ENCODE measurements at places on chromosomes 11 and 22.

- DNase-seq = no peak
Measured at GRCh38 chr22:35754761-35755160, 37.1 kb downstream of the APOL5 start.

- no peak for DNase-seq
Measured at GRCh38 chr11:46912526-46913150, 5.7 kb downstream of the LRP4 start.

DNA sequence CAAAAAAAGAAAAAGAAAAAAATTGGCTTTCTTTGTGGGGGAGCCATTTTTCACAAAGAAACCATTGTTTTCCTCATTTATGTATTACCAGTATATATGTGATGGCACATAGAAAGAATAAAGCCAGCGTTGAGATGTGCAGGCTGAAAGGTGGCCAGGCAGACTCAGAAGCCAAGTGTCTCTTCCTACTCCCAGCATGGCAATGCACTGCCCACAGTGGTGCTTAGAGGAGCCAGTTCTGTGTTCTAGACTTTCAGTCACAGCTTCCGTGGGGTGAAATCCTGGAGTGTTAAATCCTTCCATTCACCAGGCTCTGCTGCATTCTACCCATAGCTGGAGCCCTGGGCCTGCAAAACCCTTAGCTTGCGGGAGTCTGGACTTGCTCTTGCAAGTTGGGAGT, 18.9 kb downstream of the SNAP29 start:
- DNase-seq = no peak

GRCh38 chr11:61404641-61405040, 12.3 kb downstream of the TMEM216 start:
- no peak for DNase-seq

GRCh38 chr11:45209891-45210699, 63.7 kb downstream of the PRDM11 start:
- DNase-seq = no peak

- no peak for DNase-seq
Measured at GRCh38 chr22:32389685-32390084, 22.4 kb downstream of the RTCB start.

GRCh38 chr11:22930816-22931594, 70.7 kb upstream of the CCDC179 start:
- no peak for DNase-seq

- no peak for DNase-seq
Measured at GRCh38 chr11:72421351-72421750, 13.0 kb downstream of the CLPB start.

DNA sequence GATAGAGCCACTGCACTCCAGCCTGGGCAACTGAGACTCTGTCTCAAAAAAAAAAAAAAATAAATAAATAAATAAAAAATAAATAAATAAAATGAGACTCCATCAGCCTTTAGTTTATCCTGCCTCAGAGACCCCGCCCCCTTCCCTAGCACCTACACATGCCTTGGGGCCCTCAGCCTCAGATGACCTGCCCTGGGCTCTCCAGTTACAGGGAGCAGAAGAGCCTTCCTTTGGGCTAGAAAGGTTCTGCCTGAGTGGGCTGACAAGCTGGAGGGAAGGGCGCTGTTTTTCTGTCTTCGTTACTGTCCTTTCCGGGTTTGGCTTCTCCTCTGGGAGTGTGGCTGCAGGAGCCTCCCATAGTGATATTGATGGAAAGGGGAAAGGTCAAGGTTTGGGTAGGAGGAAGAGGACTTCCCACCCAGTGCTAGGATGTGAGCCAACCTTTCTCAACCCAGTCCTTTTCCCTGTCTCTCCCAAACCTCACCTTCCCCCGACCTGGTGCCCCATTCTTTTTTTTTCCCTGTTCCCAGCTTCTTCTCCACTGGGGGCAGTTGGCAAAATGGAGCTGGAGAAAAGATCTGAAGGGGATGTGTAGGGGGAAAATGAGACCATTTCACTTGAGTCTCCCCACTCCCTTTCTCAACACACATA, 1.5 kb upstream of the SF3B2 start:
- DNase-seq = no peak

DNA sequence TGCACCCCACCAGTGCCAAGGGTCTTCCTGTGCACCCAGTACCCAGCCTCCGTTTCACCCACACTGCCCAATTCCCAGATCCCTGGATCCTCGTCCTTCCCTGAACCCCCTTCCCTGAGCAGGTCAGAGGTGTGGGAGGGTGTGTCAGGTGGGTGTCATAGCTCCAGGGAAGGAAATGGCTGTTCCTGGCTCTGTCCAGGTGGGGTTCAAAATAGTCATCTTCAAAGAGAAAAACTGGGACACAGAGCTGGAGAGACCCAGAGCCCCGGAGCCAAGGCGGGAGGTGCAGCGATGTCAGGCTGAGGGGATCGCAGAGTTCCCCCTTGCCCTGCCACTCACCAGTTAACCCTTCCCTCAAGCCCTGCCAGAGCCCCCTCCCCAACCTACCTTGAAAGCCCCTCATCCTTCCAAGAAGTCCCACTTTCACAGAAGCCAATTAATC, 698 bp downstream of the C1QTNF4 start:
- no peak for DNase-seq

- DNase-seq = no peak
Measured at GRCh38 chr11:130198964-130199363, 39.4 kb downstream of the ST14 start.

DNA sequence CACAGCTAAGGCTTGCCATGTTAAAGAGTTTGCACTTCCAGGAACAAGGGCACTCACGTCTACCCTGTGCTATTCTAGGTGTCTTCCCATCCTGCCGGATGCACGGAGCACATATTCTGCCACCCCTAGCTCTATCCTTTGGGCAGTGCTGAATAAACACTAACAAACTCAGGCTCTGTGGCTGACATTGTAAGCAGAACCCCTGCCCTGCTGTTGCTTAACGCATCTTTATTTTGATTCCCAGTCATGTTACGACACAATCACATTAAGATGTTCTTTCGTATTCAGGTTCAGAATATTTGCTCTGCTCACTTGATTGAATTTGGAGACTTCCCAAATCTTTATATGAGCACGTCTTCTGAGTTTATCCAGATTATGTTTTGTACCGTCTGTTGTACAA, 3.7 kb upstream of the HDHD5 start:
- no peak for DNase-seq

GRCh38 chr11:116420770-116421528, 351.8 kb downstream of the BUD13 start:
- DNase-seq = peak; percentile 43

DNA sequence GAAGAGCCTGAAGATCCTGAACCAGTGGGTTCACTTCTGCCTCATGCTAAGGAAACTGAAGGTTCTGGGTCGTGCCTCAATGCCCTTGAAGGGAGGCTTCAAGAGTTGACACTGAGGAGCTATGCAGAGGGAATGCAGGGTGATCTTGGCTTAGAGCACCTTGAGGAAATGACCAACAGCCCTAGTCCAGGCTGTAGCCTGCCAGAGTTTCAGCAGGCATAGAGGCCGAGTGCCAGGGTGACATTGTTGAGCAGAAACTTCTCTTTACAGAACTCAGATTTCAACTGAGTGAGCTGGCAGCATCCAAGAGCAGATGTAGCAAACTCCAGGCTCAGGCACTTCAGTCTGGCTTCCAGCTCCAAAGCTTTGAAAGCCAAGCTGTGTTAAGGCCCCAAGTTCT, 23.1 kb upstream of the CAPRIN1 start:
- no peak for DNase-seq

DNA sequence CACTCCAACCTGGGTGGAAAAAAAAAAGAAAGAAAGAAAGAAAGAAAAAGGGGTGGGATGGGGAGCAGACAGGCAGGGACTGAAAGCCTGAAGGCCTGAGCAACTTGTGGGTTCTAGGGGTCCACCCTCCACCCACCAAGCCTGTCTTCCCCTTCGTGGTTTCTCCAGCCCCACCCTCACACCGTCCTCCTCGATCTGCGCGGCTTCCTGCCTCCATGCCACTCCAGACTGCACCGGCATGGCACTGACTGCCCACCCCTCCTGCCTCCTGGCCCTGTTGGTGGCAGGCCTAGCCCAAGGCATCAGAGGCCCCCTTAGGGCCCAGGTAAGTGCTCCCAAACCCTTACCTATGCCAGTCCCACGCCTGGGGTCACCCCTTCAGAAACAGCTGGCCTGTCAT, at the start of gene CTSW:
Gene CTSW, plus strand, starts transcription at position 221 of the 400 bp plus-strand sequence. Its CDS starts 18 bp downstream, at position 239.
- no peak for DNase-seq

GRCh38 chr22:46854125-46854870, 91.8 kb downstream of the TBC1D22A start:
- no peak for DNase-seq

DNA sequence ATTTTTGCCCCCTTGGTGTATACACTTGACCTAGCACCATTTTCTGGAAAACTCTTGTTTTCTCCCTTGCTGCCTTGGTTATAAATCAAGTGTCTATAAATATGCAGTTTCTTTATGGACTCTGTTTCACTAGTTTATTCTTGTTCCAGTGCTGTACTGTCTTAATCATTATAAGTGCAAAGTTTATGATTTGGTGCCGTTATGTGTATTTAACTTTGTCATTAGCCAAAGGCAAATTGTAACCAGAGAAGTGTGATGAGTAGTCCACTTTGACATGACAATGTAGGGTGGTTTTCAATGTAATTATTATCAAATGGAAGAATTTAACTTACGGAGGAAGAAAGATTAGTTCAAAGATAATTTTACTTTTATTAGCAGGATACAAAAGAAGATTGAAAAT, 40.3 kb downstream of the SPECC1L start:
- DNase-seq = no peak

GRCh38 chr11:90558328-90558865, 335.5 kb upstream of the CHORDC1 start:
- DNase-seq = no peak

DNA sequence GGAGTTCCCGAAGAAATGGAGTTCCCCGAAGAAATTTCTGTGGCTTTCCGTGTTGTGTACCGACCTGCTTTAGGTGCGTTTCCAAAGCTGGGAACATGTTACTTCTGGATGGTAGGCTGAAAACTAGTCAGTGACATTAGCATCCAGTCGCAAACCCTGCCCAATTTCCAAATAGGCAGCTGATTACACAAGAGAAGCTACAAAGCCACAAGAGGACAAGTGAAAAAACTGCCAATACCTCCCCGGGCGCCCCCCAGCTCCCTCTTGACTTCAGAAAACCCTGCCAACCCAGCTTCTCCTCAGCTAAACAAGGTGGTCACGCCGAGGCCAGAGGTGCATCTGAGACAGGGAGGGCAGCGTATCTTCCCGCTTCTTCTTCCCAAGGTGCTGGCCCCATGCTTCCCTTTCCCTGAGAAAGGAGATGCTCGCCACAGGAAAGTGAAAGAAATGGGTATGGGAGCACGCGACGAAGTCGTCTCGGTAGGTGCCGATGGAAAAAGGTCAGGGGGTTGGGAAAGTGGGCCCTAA, 551 bp downstream of the AGBL2 start:
- no peak for DNase-seq

- DNase-seq = no peak
Measured at GRCh38 chr11:79050786-79051185, 390.0 kb downstream of the TENM4 start.

- DNase-seq = no peak
Measured at GRCh38 chr22:43289531-43289963, 53.6 kb downstream of the SCUBE1 start.

- DNase-seq = no peak
Measured at GRCh38 chr22:19807914-19808872, 46.5 kb downstream of the GNB1L start.

DNA sequence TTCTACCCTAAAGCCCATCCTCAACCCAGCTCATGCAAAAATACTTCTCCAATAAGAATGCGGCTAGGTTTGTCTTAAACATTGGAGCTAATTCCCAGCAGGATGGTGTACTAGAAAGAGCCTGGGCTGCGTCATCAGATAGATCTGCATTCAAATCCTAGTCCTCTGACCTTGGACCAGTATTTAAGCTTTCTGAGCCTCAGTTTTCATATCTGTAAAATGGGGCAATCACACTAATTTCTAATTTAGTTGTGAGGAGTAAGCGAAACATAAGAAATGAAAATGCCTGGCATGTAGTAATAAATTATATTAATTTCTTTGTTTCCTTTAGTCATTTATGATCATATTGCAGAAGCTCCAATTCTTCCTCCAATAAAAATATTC, 32.2 kb upstream of the ACCSL start:
- no peak for DNase-seq

DNA sequence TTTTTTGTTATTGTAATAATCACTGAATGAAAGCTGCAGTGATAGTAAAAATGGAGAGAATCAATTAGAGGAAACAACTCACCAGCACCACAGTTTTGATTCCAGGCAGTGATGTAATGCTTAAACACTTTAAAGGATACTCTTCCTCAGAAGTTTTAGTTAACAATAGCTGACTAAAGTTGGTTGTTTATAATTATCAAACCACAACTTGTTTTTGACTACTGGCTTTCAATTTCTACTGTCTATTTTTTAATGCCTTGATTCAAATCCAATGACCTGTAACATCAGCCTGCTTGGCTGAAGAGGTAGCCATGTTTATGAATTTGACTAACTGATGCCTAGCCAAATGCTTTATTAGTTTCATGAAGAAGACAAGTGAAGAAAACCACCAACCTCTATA, 18.2 kb upstream of the CASP12 start:
- no peak for DNase-seq

DNA sequence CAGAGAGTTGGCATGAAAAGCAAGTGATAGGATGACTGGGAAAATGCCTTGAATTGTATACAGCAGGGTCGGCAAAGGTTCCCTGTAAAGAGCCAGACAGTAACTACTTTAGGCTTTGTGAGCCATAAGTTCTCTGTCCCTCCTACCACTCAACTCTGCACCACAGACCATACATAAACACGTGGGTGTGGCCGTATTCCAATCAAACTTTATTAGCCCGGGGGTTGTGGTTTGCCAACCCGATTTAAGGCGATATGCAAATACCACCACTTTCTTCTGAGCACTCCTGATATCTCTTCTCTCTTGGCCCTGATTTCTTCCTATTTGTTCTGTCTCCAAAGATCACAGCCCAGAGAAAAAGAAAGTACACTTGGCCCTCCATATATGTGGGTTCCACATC, 87.5 kb downstream of the MN1 start:
- DNase-seq = no peak

- no peak for DNase-seq
Measured at GRCh38 chr11:59180907-59181306, 9.0 kb downstream of the DTX4 start.

- no peak for DNase-seq
Measured at GRCh38 chr22:19929586-19930550, 11.7 kb upstream of the COMT start.

DNA sequence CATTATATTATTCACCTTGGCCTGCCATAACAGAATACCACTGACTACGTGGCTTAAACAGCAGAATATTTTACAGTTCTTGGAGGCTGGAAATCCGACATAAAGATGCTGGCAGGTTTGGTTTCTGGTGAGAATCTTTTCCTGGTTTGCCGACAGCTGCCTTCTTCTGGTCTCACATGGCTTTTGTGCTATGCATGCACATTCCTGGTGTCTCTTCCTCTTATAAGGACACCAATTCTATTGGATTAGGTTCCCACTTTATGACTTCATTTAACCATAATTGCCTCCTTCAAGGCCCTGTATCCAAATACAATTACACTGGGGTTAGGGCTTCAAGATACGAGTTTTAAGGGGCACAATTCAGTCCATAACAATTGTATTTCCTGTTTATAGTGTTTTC, 17.1 kb downstream of the RNF214 start:
- DNase-seq = no peak

Data from NCI-H510A (cell line).